ENCODE measurements at places on chromosomes 16 and 17. TPM values are rescaled to one million over a fixed set of nuclear protein-coding genes. Genes with fewer than 3 reads are reported as not detected.
A peak's percentile ranks its signal among the peaks of the same experiment; 100 is the strongest.

CDC6 gene
- 97.0 TPM for total RNA-seq

CMTM3 gene
- 52.8 TPM for total RNA-seq

OR4D1 gene
- total RNA-seq = not detected

ASPSCR1 gene
- total RNA-seq = 40.6 TPM

DNA sequence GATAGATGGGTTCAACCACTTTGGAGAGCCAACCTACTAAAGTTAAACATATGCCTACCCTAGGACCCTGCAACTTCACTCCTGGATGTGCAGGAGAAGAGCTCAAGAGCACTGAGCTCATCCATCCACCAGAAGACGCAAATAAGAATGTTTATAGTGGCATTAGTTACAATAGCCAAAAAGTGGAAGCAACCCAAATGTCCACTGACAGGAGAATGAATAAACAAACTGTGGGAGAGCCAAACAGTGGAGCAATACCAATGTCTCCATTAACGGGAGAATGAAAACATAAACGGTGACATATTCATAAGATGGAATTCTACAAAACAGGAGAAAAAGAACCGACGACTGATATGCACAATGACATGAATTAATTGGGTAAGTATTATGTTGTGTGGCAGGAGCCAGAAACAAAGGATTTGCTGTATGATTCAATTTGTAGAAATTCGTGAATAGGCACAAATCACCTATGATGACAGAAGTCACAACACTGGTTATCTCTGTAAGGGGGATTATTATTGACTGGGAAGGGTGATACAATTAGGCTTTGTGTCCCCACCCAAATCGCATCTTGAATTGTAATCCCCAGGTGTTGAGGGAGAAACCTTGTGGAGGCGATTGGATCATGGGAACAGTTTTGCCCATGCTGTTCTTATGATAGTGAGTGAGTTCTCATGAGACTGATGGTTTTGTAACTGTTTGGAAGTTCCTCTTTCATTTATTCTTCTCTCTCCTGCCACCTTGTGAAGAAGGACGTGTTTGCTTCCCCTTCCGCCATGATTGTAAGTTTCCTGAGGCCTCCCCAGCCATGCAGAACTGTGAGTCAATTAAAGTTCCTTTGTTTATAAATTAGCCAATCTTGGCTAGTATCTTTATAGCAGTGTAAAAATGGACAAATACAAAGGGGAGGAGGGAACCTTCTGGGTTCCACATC, 57.9 kb upstream of the PLCG2 start:
- no peak for DNase-seq

DNA sequence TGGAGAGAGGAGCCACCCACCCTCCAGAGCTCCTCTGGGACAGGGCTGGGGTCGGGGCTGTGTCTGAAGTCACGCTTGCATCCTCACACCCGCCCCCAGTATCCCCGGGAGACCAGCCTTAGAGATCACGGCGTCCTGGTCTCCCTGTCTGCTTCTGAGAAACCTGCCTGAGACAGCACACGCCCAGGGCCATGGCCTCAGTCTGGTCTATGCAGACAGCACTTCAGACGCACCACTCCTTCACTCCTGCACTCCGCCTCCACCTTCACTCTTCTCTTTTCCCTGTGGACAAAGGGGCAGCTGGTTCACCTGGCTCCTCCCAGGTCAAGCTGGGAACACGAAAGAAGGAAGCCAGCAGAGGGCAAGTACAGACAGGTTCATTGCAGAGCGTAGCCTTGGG, 248.0 kb upstream of the GSE1 start:
- no peak for DNase-seq

GRCh38 chr16:79250502-79251098, 349.9 kb downstream of the MAF start:
- no peak for DNase-seq

DNA sequence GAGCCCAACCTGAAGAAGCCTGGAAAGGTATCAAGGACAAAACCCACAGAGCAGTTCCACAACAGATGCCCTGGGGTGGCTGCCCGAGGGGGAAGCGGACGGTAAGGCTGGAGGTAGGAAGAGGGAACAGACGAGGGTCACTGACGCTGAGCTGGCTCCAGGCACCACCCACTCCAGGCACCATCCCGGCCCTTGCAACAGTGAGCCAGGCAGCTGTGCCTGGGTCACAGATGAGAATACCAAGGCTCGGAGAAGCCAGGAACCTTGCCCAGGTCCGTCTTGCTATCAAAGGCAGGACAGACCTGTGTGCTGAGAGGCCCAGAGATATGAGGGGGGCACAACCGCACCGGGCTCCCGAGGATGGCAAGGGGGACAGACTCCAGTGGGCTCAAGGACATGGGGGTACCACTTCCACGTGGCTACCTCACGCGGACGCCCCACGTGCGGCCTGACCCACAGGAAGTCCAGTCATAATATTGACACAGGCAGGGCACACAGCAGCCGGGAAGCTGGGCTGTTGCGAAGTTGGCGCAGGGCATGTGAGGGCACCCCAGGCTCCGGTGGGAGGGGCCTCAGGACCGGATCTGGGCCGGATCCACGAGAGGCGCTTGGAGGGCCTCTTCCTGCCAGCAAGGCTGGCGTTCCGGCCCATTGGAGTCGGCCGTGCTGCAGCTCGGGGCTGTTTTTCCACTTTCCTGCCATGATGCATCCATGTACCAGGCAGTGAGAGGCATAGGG, 29.9 kb downstream of the PEMT start:
- DNase-seq = no peak

DNA sequence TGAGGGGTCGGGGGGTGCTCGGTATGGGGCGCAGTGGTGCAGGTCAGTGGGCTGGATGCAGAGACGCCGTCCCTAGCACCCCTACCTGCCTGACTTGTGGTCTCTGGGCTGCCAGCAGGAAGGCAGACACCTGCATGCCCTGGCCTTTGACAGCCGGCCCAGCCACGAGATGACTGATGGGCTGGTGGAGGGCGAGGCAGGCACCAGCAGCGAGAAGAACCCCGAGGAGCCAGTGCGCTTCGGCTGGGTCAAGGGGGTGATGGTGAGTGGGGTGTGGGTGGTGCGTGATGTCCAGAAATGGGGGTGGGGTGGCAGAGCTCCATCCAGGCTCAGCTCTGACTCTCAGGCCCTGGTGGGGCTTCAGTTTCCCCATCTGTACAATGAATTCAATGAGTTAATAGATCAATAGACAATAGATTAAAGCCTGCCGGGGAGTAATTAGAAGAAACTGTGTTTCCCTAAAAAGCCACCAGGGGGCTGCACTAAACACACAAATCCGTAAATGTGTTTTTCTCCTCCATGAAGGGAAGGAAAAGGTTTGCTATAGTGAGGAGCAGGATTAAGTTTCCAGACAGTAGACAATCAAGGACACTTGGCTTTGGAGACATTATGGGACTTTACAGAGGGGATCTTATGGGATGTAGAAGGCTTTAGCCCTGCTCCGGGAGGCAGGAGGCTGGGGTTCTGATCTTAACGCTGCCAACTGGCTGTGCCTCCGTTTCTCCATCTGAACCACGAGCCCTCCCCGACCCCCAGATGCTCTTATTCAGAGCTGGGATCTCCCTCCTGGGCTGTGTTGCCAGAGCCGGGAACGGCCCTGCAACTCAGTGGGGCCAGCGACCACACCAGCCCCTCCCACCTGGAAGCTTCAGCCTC, 2.2 kb downstream of the SLC12A3 start:
- peak; percentile 57 for DNase-seq

- no peak for DNase-seq
These were observed 47.7 kb downstream of the SMURF2 start for GRCh38 chr17:64614266-64615027.

Measured in SJCRH30 (cell line).